ENCODE measurements at places on chromosomes 12 and 14.

DNA sequence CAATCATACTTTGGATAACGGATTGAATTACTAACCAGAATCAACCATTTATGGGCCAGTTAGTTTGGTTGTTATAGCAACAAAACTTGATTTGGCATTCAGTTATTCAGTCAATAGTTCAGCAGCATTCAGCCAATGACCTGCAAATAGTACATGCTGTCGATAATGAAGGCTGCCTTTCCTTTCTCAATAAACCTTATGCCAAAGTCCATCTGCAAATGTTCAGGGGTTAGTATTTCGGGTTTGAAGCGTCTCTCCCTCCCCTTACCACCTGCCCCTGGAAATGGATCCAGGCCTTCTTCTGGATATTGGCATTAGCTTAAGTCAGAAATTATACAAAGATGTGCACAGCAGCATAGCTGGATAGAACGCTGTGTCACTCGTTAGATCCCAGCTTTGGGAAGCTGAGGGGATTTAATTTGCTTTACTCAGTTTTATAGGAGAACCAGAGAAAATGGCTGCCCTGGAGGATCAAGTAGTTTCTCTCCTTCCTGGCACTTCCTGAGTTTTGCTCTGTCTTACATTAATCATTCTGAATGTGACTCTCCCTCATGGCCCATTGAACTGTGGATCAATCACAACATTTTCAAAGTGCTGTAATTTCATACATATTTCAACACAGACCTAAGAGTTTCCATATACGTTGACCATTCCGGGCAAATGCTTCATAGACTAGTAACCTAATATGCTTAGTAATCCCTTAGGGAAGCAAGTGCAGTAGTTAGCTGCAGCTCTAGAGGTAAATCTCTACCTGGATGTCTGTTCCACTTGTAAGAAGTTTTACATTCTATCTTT, 46.7 kb upstream of the PTPRR start:
- DNase-seq = no peak

DNA sequence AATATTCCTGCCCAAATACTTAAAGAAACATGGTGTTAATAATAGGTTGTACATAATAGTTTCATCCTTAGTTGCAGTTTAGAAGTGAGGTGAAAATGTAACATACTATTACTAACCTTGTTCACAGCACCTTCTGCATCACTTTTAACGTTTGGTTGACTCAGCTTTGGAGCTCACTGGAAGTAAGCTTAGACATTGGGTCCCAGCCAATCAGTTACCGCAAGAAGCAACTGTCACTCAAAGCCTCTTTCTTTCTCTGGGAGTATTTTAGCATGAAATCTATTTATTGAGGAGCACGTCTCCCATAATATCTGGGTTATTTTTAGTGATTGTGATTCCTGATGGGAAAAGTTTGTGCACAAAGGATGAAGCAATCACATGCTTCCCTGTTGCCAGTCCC, 472.6 kb downstream of the SNAPC1 start:
- DNase-seq = no peak

DNA sequence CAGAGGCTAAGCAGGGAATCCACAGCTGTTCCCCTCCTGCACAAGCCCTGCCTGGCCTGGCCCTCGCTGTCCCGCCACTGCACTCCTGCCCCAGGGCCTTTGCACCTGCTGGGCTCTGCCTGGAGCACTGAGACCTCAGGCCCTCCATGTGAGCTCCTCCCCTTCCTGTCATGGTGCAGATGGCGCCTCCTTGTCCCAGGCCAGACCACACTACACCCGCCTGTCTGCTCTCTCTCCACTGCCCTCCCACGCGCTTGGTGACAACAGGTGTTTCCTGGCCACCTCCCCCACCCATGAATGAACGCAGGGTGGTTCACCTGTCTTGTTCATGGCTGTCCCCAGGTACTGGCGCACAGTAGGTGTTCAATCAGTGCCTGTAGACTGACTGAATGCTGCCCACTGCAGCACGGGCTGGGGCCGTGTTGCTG, 82.9 kb downstream of the NCOR2 start:
- no peak for DNase-seq

DNA sequence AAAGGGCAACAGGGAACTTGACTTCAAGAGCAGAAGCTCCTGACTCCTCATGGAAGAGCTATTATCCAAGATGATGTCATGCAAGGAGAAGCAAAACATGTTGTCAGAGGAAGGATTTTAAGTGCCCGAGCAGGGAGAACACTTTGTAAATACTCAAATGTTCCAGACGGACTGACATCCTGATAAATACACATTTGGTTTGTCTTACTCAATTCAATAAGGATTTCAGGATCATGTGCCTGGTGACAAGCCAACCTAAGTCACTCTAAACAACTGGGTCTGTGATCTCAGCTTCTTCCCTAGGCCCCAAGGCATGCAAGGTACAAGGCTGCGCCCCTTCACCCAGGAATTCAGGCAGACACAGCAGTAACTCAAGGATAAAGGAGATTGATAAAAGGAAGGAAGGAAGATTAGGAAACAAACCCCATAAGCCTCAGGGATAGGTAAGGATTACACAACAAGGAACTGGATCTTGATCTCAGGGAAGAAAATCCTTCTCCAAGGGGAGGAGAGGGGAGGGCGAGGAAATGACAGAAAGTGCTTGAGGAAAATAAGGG, 26.8 kb upstream of the CEBPE start:
- no peak for DNase-seq

DNA sequence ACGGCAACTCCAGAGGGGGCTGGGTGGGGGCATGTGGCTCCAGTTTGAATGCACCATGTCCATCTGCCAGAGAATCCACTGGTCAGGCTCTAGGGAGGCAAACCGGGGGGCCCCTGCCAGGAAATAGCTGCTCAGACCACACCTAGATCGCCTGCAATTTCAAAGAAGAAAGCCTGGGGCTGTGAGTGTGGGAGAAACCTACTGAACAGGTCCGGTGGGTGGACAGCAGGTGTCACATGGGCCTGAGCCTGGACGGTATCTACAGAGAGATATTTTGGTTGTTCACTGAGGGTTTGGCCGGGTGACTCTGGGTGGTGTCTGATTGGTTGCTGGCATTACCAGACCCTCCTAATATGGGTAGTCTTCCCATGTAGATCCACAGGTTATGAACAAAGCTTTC, 32.0 kb downstream of the DAO start:
- DNase-seq = no peak

DNA sequence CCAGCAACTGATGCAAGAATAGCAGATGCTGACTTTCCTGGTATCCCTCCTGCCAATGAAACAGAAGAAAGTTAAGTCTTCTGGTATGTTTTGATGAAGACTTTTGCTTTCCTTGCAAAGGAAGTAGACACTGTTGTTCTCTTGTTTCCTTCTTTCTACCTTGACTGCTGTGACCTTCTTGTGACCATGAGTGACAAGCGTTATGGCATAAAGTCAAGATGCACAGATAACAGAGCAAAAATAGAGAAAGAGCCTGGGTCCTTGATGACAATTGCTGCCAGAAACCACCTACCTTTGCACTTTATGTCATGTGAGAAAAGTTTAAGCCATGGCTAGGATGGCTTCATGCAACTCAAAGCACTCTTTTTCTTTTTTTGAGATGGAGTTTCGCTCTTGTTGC, 49.2 kb upstream of the LTA4H start:
- DNase-seq = no peak

GRCh38 chr12:1102791-1103450, 111.9 kb downstream of the ERC1 start:
- no peak for DNase-seq

GRCh38 chr12:67927815-67928214, 61.4 kb upstream of the IFNG-AS1 start:
- DNase-seq = no peak
